Activated T-helper 9 cell treated with anti-CD3 and anti-CD28 coated beads, Interleukin-2, amount 50 U/mL, for 16 hours (primary cell): ENCODE measurements at places on chromosomes 3 and 15.

DNA sequence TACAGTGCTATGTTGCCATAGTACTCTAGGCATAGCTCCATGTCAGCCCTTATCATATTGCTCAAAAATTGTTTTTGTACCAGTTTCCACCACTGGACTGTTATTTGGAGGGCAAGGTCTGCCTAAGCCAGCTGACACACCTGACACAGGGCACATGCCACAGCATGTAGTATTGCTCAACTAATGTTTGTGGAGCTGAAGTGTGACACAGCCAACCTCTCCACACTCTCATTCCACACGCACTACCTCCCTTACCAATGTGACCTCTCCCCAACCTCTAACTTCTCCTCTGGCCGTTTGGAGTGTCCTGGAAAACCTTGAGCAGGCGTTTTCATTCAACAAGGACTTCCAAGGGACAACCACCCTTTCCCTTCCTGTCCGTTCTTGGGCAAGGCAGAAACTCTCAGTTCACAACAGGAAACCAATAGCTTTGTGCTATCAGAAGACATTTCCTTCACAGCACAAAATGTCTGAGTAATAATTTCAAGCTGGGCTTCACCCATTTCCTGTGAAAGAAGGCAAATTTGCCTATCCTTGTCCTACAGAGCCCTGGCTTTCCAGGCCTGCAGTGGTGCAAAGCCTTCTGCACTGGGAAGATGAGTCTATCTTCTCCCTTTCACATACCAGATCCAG, 38.4 kb downstream of the TLNRD1 start:
- DNase-seq: no peak

- no peak for DNase-seq
These were observed 8.6 kb upstream of the CYFIP1 start for GRCh38 chr15:22988811-22989210.

GRCh38 chr3:101850246-101851051, 1.1 kb downstream of the NFKBIZ start:
- peak; percentile 23 for DNase-seq

GRCh38 chr15:52163321-52164190, 27.6 kb downstream of the GNB5 start:
- peak; percentile 3 for DNase-seq

DNA sequence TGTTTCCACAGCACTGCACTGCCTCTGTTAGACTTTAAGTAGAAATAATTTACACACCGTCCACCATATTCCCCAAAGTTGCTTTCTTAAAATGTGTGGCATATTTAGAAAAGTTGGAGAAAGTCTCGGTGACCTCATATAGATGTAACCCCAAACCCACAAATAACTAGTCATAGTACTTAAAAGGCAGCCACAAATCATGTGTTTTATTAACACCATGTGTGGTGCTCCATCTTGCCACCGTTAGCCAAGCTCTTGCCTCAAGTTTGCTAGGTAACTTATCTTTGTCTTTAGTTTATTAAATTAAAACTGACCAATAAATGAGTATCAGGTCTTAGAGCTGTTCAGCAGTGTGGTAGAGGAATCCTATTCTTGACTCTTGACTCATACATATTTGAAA, 257.9 kb downstream of the UBE2E2 start:
- no peak for DNase-seq

DNA sequence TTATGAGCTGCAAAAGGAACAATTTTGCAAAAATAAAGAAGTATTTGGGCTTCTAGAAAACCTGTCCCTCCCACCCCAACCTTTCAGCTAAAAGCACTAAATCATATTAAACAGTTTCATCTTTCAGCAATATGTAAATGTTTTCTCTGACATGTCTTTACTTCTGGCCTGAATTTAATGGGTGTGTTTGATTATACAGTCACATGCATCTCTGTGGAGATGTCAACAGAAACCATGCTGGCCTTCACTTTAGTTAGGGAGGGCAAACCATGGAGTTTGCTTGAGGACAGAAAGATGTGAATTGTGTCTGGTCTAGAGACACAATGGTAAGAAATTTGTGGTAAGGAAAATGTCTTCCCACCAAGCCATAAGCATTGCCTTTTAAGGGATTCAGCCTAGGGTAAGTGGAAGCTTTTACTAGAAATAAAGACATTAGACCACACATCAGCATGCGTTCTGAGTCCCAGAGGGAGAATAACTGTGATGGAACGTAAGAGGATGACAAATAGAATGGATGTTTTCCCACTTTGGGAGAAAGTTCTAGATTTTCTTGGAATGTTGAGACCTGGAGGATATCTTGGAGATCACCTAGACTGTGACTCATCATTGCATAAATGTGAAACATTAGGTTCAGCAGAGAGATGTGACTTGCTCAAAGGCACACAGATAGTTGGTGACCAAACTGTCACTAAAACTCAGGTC, 68.9 kb downstream of the ST8SIA2 start:
- no peak for DNase-seq

- no peak for DNase-seq
These were observed 78.5 kb upstream of the MEF2A start for GRCh38 chr15:99487337-99487730.

DNA sequence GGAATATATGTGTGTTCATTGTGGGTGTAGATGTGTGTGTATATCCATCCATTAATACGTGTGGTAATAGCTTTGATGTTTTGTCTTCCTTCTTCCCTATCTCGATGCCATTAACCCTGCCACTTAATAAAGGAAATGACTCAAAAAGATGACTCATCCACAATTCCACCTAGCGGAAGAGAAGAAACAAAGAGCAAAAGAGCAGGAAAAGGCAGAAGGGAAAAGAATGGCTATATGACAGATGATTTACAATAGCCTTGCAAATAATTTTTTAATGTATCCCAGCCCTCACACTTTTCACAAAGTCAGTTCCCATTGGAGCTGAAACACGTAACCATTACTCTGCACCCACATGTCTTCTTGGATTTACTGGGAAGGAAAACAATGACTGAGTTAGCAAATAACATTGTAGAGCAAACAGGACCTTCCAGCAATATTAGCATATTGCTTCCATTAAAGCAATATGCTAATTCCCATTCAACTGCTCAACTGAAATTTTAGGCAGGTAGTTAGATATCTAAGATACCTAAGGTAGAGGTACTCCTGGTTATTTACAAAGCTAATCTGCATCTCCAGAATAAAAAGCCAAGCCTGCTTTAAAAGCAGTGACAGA, 197.2 kb downstream of the KCNAB1 start:
- no peak for DNase-seq

DNA sequence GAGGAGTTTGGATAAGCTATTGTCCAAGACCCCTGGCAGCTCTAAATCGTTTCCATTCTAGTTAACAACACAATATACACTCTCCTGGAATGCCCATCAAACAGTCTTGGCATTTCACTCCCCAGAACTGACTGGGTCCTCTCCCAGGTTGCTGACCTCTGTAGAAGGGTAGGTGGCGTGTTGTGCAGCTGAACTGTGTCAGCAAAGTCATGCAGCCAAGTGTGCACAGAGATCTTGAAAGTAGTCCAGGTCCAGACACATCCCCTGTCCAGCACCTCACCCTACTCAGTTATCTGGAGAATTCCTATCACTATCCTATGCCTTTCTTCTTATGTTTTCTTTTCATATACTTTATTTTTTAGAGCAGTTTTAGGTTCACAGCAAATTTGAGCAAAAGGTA, 312.7 kb downstream of the GABRB3 start:
- DNase-seq: no peak

GRCh38 chr3:9692416-9692815, 11.2 kb upstream of the CPNE9 start:
- no peak for DNase-seq

- DNase-seq: no peak
These were observed 107.7 kb upstream of the RASGRP1 start for GRCh38 chr15:38672273-38672672.

DNA sequence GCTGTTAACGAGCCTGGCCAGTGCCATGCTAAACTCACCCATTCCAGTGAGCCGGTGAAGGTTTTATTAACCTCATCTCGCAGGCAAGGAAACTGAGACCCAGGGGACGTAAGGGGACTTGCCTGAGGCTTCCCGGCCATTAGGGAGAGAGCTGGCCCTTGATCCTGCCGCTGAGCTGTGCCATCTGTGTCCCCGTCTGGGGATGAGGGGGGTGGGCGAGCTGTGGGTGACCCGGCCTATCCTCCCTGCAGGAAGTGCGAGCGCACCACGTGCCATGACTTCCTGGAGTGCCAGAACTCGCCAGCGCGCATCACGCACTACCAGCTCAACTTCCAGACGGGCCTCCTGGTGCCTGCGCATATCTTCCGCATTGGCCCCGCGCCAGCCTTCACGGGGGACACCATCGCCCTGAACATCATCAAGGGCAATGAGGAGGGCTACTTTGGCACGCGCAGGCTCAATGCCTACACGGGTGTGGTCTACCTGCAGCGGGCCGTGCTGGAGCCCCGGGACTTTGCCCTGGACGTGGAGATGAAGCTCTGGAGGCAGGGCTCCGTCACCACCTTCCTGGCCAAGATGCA, 88.5 kb downstream of the FBLN2 start:
- DNase-seq: no peak

- DNase-seq: no peak
These were observed 241.3 kb upstream of the ONECUT1 start for GRCh38 chr15:53031469-53031868.

- DNase-seq: peak; percentile 12
These were observed 51.6 kb upstream of the BLM start for GRCh38 chr15:90665288-90666134.

DNA sequence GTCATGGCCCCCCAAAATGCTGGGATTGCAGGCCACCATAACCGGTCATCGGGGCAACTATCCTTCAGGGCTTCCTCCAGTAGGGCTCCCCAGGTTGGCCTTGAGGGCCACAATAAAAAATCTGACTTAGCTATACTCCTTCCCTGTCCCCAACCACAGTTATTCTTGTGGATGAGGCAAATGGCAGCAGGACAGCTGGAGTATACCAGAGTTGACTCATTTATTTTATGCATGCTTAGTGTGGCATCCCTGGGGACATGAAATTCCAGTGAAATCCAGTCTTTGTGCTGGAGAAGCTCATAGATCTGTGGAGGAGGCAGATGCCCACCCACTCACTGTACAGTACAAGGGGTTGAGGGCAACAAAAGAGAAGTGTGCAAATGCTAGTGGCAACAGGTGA, 109.5 kb downstream of the RORA start:
- DNase-seq: no peak

DNA sequence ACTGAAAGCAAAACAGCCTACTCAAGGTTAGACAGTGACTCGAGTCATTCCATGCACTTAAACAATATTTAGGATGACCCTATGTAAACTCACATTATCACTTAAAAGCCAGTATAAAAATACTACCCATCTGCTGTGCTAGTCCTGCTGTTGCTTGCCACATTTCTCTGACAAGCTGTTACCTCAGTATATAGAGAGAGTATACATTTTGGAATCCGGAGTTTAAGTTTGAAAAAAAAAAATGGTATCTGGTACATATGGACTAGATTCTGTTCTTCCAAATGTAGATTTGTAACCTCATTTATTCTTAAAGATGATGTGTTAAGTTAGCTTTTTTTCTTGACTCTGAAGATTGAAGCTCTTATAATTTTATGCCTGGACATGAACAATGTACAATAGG, 503.8 kb upstream of the TPRG1 start:
- no peak for DNase-seq

DNA sequence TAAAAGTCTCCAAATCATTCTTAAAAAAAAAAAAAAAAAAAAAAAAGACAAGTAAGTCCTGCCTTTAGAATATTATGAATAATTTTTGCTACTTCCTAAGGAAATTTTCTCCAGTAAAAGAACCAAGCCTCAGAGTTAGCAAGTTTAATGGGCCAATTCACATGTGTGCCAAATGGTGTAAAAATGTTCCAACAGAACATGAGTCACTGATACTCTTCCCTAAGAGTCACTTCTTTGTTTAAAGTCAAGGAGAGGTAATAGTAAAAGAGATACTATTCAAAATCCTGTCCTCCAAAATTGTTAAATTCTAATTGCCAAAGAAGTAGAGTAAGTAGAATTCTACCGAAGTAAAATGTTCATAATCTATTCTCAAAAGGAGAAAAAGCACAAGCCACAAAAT, 17.7 kb upstream of the CPA3 start:
- no peak for DNase-seq

GRCh38 chr15:72936237-72936636, 116.0 kb upstream of the NEO1 start:
- no peak for DNase-seq

DNA sequence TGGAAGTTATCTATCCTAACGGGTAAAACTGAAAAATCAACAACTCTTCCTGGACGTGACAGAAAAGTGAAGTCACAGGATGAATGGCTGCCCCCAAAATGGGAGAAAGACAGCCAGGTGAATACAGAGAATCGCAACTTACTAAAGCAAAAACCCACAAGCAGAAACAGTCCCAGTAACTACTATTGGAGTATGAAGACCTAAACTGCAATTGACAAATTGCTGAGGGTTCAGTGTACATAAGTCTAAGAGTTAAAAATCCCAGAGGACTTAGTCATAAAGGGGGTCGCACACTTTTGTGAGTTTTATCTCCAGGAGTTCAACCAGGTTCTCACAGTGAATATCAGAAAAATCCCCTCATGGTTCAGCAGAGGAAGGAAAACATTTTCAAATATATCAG, 56.8 kb upstream of the IMPG2 start:
- DNase-seq: no peak

GRCh38 chr3:62500556-62501288, 127.4 kb upstream of the FEZF2 start:
- no peak for DNase-seq

DNA sequence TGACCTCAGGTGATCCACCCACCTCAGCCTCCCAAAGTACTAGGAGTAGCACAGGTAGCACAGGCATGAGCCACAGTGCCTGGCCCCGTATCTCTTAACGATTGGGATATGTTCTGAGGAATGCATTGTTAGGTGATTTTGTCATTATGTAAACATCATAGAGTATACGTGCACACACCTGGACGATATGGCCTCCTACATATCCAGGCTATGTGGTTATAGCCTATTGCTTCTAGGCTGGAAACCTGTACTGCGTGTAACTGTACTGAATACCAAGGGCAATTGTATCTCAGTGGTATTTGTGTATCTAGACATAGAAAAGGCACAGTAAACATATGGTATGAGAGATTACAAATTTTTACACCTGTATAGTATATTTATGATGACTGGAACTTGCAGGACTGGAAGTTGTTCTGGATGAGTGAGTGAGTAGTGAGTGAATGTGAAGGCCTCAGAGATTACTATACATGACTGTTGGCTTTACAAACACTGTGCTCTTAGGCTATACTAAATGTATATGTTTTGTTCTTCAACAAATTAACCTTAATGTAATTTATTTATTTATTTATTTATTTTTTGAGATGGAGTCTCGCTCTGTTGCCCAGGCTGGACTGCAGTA, 120.7 kb downstream of the MBNL1 start:
- DNase-seq: no peak

- no peak for DNase-seq
These were observed 14.0 kb upstream of the ALAS1 start for GRCh38 chr3:52183786-52184445.

DNA sequence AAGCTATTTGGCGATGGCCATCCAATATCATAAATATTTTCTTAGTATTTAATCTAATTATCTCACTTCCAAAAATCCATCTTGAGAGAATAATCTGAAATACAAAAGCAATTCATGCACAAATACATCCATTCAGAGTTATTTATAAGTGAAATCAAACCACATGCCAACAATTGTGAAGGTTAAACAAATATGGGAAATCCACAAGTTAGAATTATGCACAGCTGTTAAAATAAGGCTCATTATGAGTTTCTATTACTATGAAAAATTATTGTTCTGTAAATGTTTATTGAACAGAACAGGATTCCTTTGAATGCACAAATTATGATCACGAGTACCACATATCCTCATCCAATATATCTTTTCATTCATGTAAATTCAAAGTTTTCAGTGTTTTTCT, 267.7 kb downstream of the PLOD2 start:
- DNase-seq: no peak

GRCh38 chr15:51060030-51060673, 34.6 kb downstream of the TNFAIP8L3 start:
- no peak for DNase-seq
